CD4-positive, alpha-beta T cell treated with Interleukin-15 for 1 hour (primary cell): ENCODE measurements at places on chromosomes 1 and 21.

DNA sequence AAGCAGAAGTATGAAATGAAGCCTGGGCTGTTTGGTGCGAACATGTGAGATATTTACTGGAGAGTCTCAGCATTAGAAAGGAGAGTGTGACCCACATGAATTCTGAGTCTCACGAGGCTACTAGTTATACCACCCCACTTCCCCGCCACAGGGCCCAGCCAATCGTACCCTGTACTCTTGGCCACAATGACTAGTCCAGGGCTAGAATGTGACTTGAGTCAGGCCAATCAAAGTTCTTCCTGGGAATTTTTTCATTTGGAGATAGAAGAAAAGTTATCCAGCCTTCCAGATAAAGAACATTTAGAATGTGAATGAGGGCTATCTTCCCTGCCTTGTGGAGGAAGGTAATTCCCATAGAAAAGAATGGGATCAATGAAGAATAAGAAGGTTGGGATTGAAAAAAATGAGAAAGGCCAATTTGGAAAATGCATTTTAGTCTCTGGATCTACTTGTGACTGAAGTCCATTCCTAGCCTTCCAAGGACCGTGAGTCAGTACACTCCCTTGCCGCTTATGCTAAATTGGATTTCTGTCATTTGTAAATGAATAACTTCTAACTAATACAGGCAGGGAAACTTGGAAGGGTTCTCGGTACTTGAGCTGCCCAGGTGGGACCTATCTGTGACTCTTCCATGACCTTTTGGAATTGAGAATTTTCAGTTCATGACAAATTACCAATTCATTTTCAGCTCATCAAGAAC lies 12.3 kb upstream of the RIMKLA start:
- DNase-seq = no peak

GRCh38 chr1:165060285-165060793 lies 296.2 kb downstream of the LMX1A start:
- no peak for DNase-seq

DNA sequence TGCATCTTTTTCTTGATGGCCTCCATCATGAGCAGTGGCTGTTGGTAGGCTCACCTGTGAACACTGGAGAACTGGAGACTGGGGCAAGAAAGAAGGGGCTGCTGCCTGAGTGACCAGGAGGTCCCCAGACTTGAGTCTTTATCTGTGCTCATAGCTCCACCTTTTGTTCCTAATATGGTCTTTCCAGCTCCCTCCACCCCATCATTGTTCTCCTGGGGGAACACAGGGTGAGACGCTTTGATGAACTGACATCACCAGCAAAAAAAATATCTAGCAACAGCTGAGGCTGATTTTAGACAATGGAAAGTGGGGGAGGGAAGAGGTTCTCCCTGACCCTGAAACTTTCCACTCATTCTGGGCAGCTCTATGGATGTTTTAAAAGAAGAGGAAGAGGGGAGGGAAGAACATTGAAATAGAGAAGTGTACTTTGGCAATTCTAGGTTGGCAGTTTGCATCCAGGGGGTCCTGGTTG lies at the start of gene TPM3:
TPM3 (minus strand) TSS at position 111 of the 472 bp plus-strand sequence; CDS start at position 29, 82 bp downstream.
- DNase-seq = no peak

- no peak for DNase-seq
Observed at GRCh38 chr1:114345930-114346479, 165.0 kb downstream of the TRIM33 start.

- DNase-seq = no peak
Observed at GRCh38 chr1:94418664-94419655, 771 bp downstream of the ABCD3 start.

DNA sequence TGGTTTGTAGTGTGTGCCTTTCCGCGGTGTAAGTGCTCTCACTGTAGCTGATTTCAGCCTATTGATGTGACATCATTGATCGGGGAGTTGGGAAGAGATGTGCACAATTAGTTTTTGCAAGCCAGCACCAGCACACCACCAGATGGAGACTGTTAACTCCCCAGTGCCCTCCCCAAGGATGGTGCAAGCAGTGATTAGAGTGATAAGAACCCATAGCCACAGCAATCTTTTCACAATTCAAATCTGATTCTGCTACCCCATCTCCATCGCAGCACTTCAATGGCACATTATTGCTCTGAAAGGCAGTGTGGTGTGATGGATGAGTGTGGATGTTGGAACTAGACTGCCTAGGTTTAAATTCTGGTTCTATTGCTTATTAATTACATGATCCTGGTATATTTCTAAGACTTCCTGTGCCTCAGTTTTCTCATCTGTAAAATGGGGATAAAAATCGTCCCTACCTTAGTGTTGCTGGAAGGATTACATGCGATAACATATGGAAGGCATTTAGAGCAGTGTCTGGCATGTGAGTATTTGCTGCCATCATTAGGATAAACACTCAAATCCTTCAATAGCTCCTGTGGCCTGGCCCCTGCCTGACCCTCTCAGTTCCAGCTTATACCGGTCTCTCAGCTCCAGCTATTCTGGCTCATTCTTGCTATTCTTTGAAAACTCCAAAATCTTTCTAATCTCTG lies 6.7 kb downstream of the CSF3R start:
- DNase-seq = no peak

- DNase-seq = no peak
Observed at GRCh38 chr1:245235156-245235555, 80.4 kb downstream of the KIF26B start.

DNA sequence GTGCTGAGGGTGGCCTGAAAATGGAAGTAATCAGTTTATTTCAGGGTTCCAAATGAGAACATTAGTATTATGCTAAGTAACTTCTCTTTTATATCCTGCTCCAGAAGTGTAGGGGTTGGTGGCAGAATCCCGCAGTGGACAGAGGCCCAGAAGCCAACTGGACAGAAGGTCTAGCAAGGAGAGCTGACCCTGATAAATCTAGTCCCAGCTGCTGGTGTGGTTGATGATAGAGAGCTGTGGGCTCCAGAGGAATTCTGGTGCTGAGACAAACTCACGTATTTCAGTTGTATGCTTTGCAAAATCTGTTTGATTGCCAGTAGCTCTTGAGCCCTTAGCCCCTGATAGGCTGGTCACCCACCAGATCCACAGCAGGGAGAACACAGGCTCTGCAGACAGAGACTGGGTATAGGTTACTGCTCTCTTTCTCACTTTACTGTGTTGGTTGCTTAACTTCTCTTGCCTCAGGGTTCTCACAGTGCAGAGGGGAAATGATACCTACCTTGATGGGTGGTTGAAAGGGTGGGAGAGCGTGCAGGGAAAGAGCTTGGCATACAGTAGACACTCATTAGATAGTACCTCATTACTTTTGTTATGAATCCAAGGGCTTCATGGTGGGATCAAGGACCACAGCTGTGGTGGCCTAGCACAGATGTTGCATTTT lies 29.6 kb upstream of the CACNA1E start:
- DNase-seq = no peak

DNA sequence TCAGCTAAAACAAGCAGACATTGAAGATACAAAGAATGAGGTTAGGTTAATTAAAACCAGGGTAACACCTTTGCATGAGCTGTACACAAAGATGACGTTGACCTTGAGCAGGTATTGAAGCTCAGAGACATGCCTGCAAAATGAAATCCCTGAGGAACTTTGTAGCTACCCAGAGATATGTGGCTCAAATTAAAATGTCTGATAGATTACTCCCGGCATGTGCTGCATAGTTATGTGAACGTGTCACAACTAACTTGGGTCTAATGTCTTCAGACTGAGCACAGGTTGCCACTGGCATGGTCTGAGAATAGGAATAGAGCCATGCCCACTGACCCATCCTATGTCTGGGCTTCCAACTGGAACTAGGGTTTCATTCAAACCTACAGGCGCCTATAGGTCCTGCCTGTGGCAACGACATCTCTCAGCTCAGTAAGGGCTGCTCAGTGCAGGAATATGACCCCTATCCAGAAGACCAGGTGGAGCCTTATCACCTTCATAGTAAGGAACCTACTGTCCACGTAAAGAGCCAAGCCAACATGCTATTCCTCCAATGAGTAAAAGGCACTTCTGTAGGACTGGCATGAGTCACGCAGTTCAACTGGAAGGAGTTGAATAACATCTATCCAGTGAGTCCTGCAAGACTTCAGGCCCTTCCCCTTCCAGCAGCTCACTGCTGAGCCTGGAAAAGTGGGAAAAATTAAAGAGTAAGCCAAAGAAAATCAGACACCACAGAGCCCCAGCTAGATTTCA lies 60.7 kb downstream of the PRKAB2 start:
- no peak for DNase-seq

DNA sequence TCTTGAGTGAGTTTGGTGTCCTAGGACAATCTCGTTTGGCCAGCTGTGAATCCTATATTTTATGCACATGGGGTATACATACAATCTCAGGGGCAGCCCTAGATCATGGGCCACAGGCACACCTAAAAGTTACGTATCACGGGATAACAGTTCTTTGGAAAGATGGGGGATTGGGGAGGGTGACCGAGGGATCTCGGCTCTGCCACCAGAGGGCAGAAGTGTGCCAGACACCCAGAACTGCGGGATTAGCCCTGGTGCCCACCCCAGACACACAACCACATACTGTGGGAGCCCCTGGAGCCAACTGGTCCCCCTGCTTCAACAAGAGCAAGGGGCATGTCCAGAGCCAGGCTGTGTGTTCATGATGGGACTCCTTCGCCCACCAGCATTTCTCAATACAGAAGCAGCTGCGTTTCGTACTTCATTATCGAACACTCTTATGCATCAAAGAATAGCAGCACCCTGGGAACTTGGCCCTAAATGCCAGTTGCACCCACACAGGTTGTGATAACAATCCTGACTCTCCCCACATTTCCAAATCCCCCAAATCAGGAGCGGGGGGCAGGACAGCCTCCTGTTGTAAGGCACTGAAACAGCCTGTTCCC lies 37.4 kb downstream of the TMCO4 start:
- DNase-seq = no peak

- DNase-seq = no peak
Observed at GRCh38 chr1:54277451-54278341, 77.7 kb downstream of the MRPL37 start.

DNA sequence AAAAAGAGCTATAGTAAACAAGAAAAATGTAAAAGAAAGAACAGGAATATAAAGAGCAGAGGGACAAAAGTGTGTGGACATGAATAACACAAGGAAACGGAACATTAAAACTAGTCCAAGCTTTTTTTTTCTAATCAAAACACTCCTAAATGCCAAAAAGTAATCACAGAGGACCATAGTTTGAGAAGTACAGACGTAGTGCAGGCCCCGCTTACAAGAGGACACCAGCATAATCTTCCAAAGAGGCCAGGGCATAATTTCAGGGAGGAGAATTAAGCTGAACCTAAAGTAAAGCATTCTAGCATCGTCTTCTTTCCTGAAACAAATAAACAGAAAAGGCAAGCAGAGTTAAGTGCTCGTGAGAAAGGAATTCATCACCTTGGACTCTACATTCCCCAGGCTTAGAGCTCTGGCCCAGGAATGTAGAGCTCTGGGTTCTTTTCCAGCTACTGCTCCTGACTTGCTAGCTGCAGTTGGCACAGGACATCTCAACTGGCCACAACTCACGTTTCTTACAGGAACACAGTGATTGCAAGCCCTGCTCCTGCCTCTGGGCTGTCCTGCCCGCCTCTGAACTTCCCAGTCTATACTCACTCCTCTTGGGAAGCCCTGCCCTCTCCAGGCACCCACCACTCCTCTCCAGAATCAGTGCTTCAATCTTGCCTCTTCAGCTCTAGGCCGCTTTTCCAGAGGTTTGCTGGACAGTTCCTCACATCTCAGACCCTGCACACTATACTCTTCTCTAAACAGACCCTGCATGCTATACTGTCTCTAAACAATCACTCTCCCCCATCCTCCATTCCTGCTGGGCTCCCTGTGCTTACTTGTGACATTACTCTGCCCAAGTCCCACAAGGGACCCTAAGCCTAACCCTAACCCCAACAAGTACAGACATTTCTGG lies 9.8 kb downstream of the RGS8 start:
- no peak for DNase-seq

DNA sequence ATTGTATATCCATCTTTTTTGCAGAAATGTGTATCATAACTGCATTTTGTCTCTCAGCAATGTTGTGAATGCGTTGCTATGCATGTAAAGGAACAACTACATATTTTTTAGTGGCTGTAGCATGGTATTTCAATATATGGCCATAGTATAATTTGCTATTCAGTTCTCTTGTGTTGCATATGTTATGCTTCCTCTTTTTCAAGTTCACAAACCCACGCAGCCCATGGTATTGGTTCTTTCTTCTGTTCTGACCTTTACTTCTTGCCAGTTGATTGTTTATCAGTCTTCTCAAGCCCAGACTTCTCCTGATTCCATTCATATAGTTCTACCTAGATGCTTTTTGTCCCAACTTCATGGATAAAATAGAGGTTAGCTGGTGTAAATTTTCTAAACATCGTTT lies 6.1 kb downstream of the SLC22A15 start:
- DNase-seq = no peak

DNA sequence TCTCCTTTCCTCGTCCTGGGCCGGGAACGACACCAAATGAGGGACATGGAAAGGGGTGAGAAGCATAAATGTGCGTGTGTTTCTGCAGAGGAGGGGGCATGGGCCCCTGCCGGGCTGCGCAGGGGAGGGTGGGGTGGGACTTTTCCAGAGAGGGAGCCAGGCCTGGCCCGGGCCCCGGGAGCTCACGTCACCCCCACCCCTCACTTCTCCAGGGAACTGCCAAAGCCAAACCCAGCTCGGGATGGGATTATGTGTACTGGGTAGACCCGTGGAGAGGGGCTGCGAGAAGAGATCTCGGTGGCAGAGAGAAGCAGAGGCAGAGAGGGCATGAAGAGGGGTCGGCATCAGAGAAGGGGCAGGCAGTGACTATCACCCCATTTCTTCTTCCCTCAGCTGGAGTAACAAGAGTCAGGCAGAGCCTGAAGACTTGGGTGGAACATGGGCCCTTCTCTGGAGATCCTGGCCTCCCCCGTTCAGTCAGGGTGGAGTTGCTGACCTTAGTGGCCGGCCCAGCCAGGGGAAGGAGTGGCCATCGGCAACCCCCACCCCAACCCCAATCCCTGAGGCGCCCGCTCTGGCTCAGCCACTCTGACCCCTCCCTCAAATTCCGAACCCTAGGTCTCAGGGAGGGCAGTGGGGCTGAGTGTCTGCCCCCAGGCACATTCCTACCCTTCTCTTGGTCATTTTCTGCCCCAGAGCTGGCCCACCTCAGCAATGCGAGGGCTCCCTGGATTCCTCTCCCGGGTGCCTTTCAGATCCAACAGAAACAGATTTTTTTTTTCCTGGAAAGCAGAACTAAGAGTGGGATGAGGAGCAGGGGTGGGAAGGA lies 1.2 kb downstream of the ADAMTSL4 start:
- DNase-seq = no peak

- no peak for DNase-seq
Observed at GRCh38 chr1:99737016-99737415, 29.4 kb downstream of the FRRS1 start.

DNA sequence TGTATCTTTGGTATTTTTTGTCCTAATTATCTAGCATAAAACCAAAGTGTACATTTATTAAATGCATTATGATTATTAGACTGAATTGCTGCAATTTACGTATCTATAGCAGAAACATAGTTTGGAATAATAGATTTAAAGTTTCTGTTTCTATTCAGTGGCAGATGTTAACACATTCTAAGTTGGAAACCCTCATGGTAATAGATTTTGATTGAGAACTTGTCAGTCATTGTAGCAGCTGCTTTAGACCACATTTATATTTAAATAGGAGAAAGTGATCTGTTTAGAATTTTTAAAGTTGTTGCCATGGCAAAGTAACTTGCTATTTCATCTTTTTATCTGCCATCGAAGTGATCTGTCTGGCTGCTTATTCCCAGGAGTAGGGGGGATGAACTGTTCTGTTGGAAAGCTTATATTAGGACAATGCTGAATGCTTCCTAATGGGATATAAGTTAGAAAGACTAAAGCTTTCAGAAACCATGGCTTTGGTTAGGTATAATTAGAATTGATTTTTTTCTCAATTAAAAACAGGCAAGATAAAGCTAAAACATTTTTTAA lies 61.6 kb downstream of the HS2ST1 start:
- no peak for DNase-seq
